ENCODE measurements at places on chromosomes 6 and 20.

GRCh38 chr6:149895048-149895590, 2.8 kb downstream of the RAET1E start:
- DNase-seq, result no peak

- DNase-seq, result peak; percentile 12
Observed at GRCh38 chr20:36856691-36857635, 19.0 kb upstream of the TLDC2 start.

DNA sequence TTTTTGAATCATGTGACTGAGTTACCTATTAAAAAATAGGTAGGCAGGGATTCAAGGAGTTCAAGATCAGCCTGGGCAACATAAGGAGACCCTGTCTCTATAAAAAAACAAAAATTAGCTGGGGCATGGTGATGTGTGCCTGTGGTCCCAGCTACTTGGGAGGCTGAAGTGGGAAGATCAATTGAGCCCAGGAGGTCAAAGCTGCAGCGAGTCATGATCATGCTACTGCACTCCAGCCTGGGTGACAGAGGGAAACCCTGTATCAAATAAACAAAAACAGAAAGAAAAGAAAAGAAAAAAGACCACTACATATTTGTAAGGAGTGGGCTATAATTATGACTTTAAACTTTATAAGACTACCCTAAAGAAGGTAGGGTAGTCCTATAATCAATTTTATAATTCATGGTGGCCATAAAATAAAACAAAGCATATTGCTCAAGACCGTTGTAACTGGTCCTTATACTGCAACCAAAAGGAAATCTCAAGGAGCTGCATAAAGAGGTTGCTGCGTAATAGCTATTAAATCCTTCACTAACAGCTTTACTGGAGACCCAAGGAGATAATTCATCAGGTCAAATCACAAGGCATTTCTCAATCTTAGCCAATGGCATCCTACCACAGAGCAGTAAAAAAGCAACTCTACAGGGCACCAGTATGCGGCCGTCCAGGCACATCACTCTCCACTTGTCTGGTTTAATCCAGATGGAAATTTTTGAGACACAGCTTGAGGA, 13.5 kb downstream of the PIGU start:
- DNase-seq, result no peak

GRCh38 chr20:58362970-58363369, 26.1 kb upstream of the VAPB start:
- DNase-seq, result no peak

DNA sequence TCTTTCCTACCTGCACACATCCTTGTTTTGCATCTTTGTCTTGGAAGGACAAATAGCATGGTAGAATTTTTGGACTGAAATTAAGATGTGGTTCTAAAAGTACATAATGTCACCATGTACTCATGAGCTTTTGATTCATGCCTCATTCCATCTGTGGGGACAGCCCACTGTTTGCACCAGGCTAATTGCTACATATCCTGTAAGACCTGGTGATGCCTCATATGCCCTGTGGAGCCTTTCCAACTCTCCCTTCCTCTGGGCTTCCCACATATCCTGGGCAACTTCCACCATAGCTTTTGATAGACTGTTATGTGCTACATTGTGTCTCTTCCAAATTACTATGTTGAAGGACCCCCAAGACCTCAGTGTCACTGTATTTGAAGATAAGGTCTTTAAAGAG, 213.6 kb upstream of the PREP start:
- no peak for DNase-seq

GRCh38 chr20:1255675-1256074, 10.4 kb upstream of the SNPH start:
- DNase-seq, result no peak

GRCh38 chr6:39952167-39952566, 17.9 kb upstream of the MOCS1 start:
- no peak for DNase-seq

Measured in AML-193 (cell line).